ENCODE measurements at places on chromosomes 5 and 9. TPM values are rescaled to one million over a fixed set of nuclear protein-coding genes. Genes with fewer than 3 reads are reported as not detected.

DNA sequence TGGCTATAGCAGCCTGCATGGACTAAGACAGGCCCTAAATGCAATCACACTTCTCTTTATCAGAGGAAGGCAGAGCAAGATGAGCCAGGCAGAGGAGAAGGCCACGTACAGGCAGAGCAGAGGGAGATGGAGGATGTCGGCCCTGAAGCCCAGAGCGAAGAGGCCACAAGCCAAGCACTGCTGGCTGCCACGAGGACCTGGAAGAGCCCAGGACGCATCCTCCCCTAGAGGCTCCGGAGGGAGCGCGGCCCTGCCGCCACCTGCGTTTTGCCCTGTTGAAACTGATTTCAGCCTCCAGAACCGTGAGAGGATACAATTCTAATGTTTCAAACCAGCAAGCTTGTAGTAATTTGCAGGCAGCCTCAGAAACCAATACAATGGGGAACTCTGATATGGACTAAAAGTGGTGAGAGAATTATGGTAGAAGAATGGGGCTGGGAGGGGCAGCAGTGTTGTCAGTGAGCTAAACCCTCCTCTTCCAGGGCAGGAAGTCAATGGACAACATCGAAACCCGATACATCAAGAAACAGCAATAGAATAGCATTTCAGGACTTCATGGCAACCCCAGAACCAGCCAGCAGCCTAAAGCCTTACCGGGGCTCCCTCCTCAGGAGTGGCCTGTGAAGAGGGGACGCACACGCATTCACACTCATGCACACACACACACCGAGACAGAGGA is 32.6 kb downstream of the ADAMTS2 start:
- no peak overlapping the region for H3K4me3 ChIP-seq
- no peak overlapping the region for H3K27ac ChIP-seq
- H3K36me3 ChIP-seq: no peaks in the 10 kb centered on the region
- DNase-seq: no peak

- DNase-seq: no peak
- H3K27me3 ChIP-seq: no peaks in the 10 kb centered on the region
- H3K36me3 ChIP-seq: no peaks in the 10 kb centered on the region
- no peak overlapping the region for H3K4me3 ChIP-seq
- H3K4me1 ChIP-seq: no peaks in the 10 kb centered on the region
These were observed 43.3 kb upstream of the SSBP2 start for GRCh38 chr5:81794226-81794625.

GRCh38 chr5:123874600-123875201 is 362.7 kb downstream of the CSNK1G3 start:
- no peak for DNase-seq
- H3K27ac ChIP-seq: no peak overlapping the region
- H3K4me1 ChIP-seq: no peaks in the 10 kb centered on the region
- H3K4me3 ChIP-seq: no peak overlapping the region
- H3K27me3 ChIP-seq: no peaks in the 10 kb centered on the region
- H3K36me3 ChIP-seq: no peaks in the 10 kb centered on the region

- H3K36me3 ChIP-seq: no peaks in the 10 kb centered on the region
- no peaks in the 10 kb centered on the region for H3K27me3 ChIP-seq
- peaks cover 4% of the 10 kb centered on the region for H3K4me1 ChIP-seq
- H3K27ac ChIP-seq: no peak overlapping the region
- no peak overlapping the region for H3K4me3 ChIP-seq
- no peak for DNase-seq
These were observed 225.0 kb downstream of the MLLT3 start for GRCh38 chr9:20397348-20397747.

Gene OR13F1
- not detected for polyA plus RNA-seq

Gene MYORG
- 0.24 TPM for polyA plus RNA-seq

GRCh38 chr5:132019337-132019736 is 7.9 kb upstream of the ACSL6 start:
- peaks cover 33% of the 10 kb centered on the region for H3K4me1 ChIP-seq
- no peak overlapping the region for H3K4me3 ChIP-seq
- no peak overlapping the region for H3K27ac ChIP-seq
- no peak for DNase-seq

- no peaks in the 10 kb centered on the region for H3K4me1 ChIP-seq
- no peak for DNase-seq
- no peak overlapping the region for H3K4me3 ChIP-seq
- no peaks in the 10 kb centered on the region for H3K36me3 ChIP-seq
These were observed 47.0 kb downstream of the SARDH start for GRCh38 chr9:133691191-133691590.

DNA sequence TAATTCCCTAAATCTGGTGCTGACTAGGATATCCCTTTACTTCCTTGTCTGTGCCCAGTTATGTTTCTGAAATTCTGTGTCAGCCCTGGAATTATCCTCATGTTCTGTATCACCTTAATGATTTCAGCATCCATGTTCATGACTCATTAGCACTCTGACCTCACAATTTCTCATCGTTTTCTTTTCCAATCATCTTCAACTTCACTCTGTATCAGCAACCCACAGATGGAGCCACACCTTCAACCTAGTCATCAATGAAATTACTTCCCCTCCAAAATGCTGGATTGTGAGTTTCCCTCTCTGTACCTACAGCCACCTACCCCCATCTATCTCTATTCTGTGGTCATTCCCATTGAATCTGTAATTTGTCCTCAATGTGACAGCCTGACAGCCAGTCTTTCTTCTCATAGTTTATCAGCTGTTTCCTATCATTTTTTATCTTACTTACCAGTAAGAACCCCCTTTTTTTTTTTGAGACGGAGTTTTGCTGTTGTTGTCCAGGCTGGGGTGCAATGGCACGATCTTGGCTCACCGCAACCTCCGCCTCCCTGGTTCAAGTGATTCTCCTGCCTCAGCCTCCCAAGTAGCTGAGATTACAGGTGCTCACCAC is 3.1 kb upstream of the IL6ST start:
- DNase-seq: no peak
- H3K27ac ChIP-seq: no peak overlapping the region
- H3K36me3 ChIP-seq: no peaks in the 10 kb centered on the region
- no peak overlapping the region for H3K4me3 ChIP-seq

DNA sequence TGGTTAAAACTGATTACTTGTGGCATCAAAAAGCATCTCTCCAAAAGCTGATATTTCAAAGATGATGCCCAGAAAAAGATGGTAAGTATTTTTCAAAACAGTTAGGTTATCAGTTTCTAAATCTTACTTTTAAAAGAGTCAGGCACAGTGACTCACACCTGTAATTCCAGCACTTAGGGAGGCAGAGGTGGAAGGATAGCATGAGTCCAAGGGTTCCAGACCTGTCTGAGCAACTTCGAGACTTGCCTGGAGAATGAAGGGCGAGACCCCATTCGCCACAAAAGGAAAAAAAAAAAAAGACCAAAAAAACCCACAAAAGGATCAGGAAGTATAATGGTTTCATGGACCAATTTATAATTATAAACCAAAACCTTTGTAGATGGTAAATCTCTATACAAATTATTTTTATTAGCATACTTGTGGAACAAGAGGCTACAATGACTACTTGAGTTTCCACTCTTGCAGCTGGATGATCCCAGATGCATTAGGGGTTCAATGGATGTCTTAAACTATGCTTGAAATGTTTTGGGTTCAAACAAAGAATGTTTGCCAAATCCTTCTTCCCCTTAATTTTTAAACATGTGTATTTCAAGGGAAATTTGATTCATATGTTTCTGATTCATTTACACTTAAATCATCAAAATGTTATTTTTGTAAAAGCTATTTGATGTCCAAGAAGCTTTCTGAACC is 96.1 kb downstream of the ADAMTSL1 start:
- DNase-seq: no peak
- no peaks in the 10 kb centered on the region for H3K4me1 ChIP-seq
- no peaks in the 10 kb centered on the region for H3K27me3 ChIP-seq
- no peaks in the 10 kb centered on the region for H3K36me3 ChIP-seq
- H3K27ac ChIP-seq: no peak overlapping the region

Gene GLRX
- 186 TPM for polyA plus RNA-seq

DNA sequence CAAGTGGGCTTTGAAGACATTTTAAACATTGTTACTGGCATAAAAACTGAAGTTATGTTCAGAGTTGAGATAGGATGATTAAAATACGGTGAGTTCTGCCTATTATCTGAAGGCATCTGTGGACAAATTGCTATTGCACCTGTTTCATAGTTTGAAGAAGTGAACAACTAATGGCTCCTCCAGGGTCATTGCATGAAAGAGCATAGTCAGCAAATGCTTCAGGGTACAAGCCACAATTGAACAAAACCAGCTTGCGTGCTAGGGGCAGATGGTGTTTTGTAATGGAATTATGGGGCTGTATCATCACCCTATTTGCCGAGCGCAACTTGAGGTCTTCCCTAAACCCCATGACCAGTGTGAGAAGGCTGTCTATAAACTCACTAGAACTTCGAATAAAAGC is 369.1 kb downstream of the MTRR start:
- no peak overlapping the region for H3K27ac ChIP-seq
- H3K4me1 ChIP-seq: no peaks in the 10 kb centered on the region
- no peak overlapping the region for H3K4me3 ChIP-seq
- no peaks in the 10 kb centered on the region for H3K27me3 ChIP-seq
- no peak for DNase-seq

Gene ZNG1F
- 19.0 TPM for polyA plus RNA-seq

- H3K4me3 ChIP-seq: no peak overlapping the region
- H3K27me3 ChIP-seq: no peaks in the 10 kb centered on the region
- H3K27ac ChIP-seq: no peak overlapping the region
- DNase-seq: no peak
- peaks cover 13% of the 10 kb centered on the region for H3K4me1 ChIP-seq
- no peaks in the 10 kb centered on the region for H3K36me3 ChIP-seq
These were observed 6.3 kb downstream of the PRR7 start for GRCh38 chr5:177452688-177453638.

Gene FST
- polyA plus RNA-seq: not detected
